NCI-H1417 treated with DMSO at 0.1 percent for 48 hours (cell line): ENCODE measurements at places on chromosomes 6 and 20.

DNA sequence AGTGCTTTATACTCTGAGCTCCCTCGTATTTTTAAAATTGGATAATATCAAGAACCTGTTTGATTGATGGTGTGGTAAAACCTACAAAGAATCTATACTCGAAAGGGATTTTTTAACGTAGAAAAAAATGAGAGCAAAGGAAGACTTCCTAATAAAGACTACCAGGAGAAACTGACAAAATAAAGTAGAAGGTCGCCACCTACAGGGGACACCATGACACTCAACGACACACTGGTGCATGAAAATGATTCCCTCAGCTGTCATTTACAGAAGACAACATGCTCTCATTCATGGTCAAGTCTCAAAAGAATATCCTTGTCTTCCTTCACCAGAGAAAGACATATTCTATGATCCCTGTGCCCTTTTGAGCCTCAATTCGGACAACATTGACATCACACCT is 10.1 kb upstream of the NHSL1 start:
- DNase-seq, result peak; percentile 47

DNA sequence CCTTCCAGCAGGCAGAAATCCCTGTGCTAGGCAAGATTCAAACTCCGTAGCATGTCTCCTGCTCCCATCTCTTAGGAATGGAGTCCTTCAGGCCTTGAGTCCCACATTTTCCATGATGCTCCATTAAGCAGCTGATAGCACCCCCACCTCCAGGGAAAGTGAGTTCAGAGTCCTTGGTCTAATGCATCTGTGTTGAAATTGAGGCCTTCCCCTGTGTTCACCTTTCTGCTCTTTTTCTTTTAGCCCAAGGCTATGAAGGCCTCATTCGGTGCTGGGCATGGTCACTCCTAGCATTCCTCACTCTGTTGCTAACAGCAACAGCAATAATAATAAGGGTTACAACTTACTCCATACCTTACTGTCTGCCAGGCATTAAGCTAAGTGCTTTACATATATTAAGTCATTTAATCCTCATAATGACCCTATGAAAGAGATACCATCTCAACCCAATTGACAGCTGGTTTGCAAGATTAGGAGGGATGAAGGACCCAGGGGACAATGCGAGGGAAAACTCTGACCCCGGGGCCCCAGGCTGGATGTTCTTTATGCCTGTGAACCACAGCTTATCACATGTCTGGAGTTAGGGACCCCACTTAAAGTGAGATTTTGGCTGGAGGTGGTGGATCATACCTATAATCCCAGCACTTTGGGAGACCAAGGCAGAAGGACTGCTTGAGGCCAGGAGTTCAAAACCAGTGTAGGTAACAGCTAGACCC is 17.5 kb upstream of the PANK2 start:
- DNase-seq, result no peak

DNA sequence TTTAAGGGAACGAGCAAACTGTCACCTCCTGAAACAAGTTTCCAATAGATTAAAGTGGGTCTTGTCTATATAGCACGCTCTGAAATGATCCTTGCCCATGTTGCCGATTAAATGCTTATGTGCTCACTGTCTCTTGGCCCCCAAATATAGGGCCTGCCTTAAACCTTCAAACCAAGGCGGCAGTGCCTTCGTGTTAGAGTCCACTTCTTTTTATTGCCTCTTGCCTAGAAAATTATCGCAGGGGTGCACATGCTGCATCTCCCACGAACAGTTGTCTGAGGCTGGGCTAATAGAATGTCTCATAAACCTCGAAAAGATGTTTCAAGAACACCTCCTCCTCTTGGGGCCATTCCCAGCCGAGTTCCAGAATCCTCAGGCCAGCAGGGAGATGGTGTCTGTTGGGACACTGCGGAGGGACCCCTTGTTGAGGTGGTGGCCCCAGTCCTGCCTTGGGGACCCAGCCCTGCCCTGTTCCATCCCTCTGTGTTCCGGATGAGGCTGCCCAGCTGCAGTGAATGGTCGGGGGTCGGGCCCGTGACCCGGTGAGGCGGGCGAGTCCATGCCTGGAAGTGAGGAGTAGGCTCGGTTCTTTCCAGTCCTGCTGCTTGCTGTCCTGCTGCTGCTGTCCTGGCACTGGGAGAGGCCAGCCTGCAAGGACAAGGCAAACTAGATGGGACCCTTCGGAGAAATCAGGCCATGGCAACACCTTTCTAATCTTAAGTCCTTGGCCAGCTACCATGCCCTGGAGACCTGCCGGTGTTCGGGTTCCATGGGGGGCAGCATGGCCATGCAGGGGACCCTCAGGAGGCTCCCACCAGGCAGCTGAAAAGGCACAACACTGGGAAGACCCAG is 34.7 kb upstream of the SLCO4A1 start:
- no peak for DNase-seq

DNA sequence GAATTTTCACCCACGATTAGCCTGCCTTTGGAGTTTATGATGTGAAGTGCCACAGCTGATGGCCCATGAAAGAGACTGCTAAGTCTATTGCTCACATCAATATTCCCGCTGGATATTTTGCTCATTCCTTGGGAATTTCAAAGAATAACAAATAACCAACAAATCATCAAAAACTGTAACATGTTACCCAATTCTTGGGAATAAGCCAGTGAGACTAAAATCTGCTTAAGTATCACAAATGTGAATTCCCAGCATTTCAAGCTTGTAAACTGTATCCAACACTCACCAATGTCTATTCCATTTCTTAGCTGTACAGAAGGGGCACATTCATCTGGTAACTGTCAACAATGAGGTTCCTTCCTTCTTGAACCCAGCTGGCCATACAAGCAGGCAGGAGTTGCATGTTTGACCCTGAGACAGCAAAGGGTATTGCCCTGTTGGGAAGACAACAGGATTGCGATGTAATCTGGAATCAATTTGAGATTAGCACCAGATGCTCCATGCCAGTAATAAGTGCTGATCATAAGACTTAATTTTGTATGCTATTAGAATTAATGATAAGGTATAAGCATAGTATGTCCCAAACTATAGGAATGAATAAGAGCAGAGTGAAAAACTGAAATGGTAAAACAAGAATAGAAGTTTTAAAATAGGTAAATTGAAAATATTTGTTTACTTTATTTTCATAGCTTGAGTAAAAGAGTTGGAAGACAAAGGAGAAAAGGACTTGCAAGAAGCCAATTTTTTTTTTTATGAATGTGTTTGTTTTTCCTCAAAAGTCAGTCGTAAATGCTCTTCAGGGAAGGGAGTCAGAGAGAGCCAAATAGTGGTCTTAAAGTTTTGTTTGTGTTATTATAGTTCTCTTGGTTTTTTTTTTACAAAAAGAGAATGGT is 58.8 kb downstream of the RSPO3 start:
- no peak for DNase-seq

DNA sequence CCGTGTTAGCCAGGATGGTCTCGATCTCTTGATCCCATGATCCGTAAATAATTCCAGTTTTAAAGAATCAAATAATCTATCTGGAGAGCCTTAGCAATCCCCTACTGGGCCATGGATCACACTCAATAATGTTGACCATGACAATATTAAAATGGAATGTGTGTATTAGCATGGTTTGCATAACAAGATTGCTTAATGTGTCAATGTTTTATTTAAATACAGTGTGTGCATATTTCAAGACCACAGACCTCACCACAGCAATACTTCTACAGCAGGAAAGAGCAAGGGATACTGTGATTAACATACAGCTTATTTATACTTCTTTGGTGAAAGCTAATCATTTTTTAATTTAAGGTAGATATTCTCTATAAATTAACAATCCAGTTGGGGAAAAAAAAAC is 470.4 kb downstream of the TFAP2B start:
- DNase-seq, result no peak

DNA sequence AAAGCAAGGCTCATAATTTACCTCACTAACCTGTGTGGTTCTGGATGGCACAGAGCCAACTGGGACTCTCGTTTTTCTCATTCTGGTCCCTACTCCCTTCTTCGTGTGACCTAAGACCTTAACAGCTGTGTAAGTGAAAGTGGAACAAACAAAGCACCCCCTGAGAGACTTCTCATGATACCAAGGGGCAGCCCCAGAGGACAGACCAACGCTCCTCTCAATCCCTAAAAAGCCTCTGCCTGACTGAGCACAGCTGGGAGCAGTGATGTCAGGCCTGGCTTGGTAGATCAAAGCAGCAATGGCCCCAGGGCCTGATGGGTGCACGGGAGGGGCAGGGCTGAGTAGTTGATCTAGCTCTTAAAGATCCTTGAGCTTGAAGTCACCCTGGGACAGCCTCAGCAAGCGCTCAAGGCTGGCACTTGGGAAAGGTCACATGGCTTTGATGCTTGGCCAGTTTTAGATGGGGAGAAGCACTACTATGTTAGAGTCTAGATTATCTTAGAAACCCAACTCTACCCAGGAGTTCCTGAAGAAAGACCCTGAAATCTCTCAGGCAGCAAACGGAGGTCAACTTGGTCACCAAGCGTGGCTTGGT is 16.2 kb upstream of the TGM2 start:
- no peak for DNase-seq

- no peak for DNase-seq
Measured at GRCh38 chr6:113610377-113610988, 246.7 kb upstream of the MARCKS start.

GRCh38 chr20:63497138-63497945 is 1.5 kb downstream of the EEF1A2 start:
- DNase-seq, result no peak

DNA sequence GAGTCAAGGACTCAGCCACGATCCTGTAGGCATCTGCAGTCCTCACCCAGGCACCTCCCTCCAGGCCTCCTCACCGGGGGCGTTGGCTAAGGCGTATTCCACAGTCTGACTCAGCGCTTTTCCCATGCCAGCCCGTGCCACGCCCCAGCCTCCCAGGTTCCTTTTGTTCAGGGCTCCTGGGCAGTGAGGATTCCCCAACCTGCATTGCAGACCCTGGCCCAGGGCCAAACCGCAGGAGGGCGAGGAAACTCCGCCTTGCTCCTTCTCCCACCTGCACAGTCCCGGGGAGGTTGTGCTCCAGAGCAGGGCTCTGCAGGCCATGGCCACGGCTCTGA is 202.8 kb upstream of the CST7 start:
- no peak for DNase-seq

GRCh38 chr6:30818391-30818841 is 65.9 kb upstream of the DDR1 start:
- DNase-seq, result no peak

GRCh38 chr6:1971612-1972011 is 273.8 kb downstream of the GMDS start:
- no peak for DNase-seq

- DNase-seq, result no peak
Measured at GRCh38 chr6:42428326-42429041, 23.2 kb downstream of the TRERF1 start.

GRCh38 chr20:38170826-38171674 is 6.0 kb upstream of the TGM2 start:
- DNase-seq, result no peak

DNA sequence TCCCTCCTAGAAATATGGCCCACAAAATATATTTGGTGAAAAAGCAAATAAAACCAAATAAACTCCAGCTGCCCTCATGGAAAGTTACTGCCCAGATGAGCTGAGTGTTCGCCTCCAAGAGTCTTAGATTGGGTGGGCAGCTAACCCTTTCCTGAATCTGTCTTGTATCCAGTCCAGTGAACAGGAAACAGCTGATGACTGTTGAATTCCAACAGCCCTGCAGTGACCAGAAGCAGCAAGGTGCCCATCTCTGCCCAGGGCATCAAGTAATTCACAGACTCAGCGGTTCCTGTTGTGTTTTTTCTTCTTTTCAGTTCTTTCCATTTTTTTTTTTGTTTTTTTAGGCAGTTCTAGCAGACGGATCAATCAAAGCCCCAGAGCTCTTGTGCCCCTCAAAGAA is 199.2 kb downstream of the UBE3D start:
- DNase-seq, result no peak

DNA sequence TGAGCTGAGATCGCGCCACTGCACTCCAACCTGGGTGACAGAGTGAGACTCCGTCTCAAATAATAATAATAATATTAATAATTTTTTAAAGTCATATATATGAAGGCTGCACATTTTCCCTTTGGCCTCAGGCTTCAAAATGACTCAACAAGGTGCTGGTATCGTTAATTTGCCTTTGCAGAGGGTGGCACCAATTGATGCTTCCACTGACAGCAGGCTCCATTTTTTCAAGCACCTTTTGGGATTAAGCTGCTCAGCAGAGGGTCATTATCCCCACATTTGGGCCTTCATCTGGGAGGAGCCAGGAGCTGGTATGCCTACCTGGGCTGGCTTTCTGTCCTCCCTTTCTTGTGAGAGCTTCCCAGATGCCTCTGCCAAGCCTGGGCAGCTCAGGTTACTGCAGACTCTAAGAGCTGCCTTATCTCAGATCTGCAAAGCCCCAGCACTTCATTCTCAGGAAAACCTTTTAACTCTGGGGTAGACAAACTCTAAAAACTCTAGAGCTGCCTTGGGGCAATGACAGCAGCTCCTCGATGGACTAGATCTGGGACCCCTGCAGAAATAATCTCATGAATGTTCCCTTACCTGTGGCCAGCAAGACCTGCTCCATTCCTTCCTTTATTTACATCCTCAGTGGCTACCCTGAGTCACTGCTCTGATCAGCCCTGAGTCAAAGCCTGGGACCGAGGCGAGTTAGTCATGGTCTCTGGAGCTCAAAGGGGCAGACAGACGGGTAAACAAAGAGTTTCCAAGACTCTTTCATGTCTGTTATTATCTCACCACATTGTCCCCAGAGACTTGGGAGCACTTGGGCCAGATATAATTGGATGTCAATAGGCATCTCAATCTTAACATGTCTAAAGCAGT is 80.0 kb upstream of the EYA2 start:
- no peak for DNase-seq

GRCh38 chr20:3010985-3011723 is 32.3 kb upstream of the GNRH2 start:
- DNase-seq, result no peak

DNA sequence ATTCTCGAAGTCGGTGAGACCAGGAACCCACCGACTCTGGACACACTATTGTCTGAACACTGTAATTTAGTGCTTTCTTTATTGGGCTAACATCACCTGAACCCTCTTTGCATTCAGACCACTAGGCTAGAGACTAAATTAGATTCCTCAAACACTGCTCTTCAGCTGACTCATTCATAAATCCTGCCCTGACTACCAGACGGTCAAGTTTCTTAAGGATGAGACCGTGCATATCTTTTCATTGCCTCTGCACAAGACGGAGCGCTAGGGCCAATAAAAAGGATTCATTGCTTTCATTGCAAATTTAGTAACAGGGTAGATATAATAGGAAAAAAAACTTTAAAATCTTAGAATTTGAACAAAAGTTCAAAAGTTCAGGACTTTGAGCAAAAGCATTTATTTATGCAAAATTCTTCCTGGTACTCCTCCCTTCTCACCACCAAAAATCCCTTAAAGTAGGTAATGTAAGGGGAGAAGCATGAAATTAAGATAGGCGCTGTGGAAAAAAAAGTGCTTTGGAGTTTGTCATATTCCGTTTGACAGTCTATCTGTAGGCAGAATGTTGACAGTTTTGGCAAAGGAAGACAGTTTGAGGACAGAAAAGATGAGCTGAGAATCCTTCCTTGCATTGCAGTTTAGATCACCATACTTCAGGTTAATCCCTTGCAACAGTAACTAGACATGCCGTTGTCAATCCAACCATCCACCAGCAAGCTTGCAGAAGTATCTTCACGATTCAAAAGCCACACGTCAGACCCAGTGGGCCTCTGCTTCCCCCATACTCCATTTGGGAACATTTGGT is 328.6 kb upstream of the JARID2 start:
- DNase-seq, result no peak

GRCh38 chr6:169316651-169317050 is 63.0 kb upstream of the THBS2 start:
- no peak for DNase-seq
